ENCODE measurements at places on chromosomes 5 and 9. TPM values are rescaled to one million over a fixed set of nuclear protein-coding genes. Genes with fewer than 3 reads are reported as not detected.

Gene GPRIN1
- 4.8 TPM for total RNA-seq

Gene CAMSAP1
- 22.8 TPM for total RNA-seq

Gene DRD1
- total RNA-seq = 0.10 TPM

Gene SLC6A19
- total RNA-seq = not detected

Gene BTNL9
- 19.6 TPM for total RNA-seq

Gene CSNK1G3
- 72.1 TPM for total RNA-seq

Gene TUSC1
- total RNA-seq = 10.2 TPM

Gene GM2A
- 26.3 TPM for total RNA-seq

- peak; percentile 95 for DNase-seq
These were observed 30.0 kb downstream of the TRIM32 start for GRCh38 chr9:116717150-116717549.

DNA sequence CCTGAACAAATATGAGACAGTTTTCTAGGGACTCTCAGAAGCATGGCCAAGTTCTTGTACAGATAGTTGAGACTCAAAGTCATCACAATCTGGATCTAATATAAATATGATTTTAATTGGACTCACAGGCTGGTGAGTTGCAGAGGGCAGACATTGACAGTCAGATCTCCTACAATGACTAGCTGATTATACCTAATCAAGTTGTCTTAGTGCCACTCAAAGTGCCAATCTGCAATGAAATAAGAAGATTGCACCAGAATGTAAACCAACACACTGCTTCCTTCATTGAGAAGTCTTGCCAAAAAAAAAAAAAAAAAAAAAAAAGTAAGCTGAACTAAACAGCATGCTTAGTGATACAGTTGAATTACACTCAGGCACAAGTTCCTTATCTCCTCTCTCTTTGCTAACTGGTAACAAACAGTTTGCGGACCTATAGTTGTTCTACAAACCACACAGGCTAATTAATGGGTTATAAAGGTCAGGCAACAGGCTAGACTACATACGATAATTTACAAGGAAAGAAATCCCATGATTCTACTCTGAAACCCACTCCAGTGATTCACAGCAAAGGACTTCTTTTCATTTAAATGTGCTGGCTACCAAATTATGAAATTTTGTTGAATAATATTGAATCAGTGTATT lies 107.3 kb upstream of the NIPBL start:
- DNase-seq = no peak

DNA sequence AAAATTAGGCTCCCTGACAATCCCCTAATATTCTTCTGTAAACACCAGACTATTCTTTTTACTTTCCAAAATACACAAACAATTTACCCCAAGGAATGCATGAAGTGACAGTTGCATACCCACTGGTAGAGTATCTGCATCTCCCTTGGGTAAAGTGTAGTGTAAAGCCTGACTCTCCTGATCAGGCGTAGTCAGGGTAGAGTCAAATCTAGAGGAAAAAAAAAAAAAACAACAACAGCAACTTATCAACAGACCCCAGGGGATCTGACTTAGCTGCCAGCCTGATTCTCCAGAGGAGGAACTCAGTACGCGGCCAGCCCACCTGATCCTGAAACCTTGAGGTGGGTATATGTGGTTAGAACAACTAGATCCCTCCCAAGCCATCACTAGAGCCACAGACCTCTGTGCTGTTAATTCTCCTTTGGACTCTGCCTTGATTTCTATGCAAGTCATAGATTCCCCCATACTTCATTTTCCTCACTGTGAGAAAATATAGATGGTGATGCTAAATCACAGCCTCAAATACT lies 61.0 kb downstream of the ZNF608 start:
- no peak for DNase-seq

GRCh38 chr9:94771096-94771495 lies 44.6 kb downstream of the AOPEP start:
- no peak for DNase-seq

DNA sequence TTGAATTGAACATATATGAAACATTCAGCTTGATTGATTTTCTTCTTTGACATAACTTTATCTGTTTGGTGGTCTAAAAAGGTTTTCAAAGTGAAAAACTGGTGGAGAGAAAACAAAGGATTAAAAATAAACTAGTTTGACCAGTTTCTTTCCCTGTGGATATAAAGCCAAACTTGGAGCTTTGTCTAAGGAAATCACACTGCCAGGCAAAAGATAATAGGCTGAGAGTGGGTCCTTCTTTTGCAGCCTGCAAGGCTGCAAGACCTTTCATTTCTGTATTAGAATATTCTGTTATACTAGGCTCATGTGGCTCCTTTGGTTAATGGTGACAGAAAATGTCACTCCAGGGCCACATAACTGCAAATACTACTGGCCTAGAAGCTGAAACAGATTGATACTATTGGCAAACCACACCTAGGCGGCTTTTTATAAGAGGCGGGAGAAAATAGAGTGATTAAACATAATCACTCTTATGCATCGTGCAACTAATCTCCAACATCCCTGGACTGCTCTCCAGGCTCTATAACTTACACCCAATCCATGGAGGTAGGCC lies 129.1 kb upstream of the ZNF462 start:
- DNase-seq = no peak

- DNase-seq = no peak
These were observed 72.5 kb downstream of the APTX start for GRCh38 chr9:32928912-32929311.

- no peak for DNase-seq
These were observed 46.1 kb upstream of the PPARGC1B start for GRCh38 chr5:149683964-149684363.

DNA sequence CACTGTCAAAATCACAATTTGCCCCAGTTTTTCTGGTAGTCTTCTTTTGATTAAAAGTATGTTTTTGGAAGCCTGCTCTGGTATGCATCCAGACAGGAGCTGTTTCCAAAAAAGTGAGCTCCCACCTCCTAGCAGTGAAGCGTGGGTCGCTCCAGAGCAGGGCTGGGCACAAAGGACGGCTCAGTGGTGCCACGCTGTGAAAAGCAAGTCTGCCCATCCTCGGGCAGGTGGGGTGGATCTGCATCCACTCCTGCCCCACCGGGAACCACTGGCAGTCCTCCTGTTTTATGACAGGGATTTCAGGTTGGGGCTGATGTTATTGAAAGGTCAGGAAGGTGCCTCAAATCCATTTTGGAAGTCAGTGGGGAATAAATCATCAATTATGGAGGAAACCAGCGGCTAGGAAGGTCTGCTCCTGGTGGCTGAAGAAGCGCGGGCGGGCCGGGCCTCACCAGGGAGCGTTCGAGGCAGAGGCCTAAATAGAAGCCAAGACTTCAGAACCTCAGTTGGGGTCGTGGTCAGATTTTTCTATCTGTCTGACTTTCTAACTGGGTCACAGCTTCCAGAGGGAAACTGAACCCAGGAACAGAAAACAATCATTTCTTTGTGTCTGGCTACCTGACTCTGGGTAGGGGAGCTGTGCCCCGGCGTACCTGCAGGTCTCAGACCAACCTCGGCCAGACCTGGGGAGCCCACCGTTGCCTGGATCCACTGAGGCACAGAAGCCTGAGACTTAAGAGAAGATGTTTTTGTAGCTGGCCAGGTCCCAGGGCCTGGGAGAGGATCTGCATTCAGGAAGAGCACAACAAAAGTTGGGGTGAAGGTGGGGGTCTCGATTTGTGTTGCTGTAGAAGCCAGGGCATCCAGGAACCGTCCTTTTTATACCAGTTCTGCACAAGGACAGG lies 168.1 kb downstream of the PAX5 start:
- no peak for DNase-seq

DNA sequence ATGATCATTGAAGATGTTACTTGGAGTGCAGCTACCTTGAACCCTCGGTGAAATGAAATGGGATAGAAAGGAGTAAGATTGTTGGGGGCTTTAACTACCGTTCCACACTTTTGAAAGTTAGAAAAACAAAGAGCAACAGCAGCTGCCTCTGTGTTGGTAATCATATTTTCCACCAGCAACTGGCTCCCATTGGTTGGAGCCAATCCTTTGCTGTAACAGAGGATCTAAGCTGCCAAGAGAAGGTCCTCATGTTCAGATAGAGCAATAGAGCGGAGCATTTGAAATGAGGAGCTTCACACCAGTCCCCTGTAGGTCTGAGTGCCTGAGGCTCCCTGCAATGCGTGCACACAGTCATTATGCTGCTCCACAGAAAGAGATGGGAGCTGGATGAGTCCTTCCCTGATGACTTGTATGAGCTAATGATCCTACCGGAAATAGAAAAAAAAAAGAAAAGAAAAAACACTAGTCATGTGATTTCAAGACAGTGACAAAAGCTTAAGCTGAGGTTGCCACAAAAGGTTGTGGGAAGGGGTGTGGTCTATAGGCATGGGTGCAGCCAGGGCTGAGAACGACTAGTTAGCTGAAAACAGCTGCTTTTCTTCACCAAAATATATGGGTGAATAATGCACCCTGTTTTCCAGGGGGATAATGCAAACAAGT lies 300.7 kb downstream of the MLLT3 start:
- no peak for DNase-seq

DNA sequence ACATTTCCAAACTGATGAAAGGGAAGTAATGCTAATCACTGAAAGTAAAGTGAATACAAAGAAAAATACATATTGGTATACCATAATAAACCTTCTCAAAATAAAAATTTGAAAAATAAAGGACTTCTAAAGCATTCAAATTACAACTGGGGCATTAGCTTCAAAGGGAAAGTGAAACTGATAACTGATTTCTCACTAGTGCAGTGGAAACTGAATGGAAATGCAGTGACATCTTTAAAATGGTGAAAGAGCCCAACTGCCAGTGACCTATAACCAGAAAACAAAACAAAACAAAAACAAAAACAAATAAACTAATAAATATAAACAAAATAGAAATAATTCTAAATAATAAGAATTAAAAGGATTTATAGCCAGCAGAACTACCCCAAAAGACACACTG lies 297.5 kb upstream of the GRIN3A start:
- DNase-seq = no peak

Data from skin of body (tissue), 3 donors.